ENCODE measurements at places on chromosomes 4 and X.

GRCh38 chrX:81586096-81586495 lies 384.2 kb downstream of the SH3BGRL start:
- DNase-seq = no peak

GRCh38 chr4:69760455-69760854 lies at the start of gene SULT1B1:
Gene SULT1B1 (minus strand): TSS chr4:69760620. CDS start chr4:69755217, 5,403 bp downstream.
- no peak for DNase-seq

DNA sequence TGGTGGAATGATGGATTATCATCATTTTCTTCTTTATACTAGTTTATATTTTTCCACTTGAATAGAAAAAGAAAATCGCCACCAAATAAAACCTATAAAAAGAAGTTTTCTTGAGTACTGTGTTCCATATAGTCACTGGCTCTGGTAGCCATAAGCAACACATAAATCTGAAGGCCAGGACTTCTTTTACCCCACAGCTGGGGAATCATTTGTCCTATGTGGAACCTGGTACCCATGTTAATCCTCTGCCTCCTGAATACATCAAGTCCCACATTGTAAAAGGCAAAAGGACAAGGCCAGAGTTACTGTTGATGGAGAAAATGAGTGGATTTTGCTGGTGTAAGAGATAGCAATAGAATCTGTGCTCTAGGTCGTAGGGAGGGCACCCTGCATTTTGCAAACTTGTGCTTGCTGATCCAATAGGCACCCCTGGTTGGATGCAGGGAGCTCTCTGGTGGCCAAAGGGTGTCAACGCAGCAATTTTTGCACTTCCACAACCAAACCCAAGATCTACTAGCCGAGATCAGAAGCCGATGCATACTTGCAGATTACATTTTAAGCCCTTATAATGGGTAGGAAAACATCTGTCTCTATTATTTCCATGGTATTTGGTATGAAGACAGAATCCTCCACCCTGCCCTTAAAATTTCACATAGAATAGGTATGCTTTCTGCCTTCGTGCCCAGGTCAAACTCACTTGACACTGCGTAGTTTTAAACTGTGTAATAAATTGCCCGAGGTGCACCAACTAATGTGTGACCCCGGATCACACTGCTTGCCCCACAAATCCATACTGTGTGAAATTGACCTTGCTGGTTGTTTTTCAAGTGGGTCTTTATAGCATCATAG lies 146.2 kb upstream of the SCML1 start:
- peak; percentile 56 for DNase-seq

- DNase-seq = no peak
Observed at GRCh38 chrX:121307449-121307848, 260.0 kb downstream of the GLUD2 start.

DNA sequence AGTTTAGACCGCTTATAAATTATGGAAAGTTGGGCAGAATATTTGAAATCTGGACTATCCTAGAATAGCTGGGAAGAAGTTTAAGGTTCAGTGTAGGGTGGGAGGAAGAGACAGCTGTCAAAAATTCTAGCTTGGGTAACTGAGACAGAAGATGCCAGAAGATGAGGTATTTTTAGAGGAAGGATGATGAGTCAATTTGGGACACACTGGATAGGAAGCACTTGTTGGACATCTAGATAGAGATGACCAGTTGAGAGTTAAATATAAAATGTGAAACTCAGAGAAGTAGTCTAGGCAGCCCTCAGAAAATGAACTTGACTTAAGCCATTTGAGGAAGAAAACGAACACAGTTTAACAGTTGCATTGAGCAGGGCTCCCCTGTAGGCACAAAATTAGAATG lies 137.9 kb upstream of the MAP9 start:
- no peak for DNase-seq

GRCh38 chrX:13168269-13168668 lies 123.8 kb upstream of the FAM9C start:
- DNase-seq = no peak

DNA sequence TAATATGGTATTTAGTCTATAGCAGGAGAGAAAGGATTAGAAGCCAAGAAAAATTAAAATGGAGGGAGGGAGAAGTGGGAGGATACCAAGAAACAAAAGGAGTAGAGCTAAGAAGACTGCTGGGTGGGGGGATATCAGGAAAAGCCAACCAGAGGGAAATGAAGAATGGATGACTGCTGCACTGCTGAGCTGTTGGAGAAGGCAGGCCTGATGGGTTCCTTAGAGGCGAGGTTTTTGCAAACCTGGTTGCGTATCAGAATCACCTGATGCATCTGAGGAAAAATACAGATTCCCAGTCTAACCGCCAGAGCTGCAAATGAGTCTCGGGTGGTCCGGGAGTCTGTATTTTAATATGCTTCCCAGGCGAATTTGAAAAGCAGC lies 1.5 kb downstream of the PGRMC1 start:
- DNase-seq = no peak

Measured in COR-L47 (cell line).